ENCODE measurements at places on chromosomes 6 and 20.

DNA sequence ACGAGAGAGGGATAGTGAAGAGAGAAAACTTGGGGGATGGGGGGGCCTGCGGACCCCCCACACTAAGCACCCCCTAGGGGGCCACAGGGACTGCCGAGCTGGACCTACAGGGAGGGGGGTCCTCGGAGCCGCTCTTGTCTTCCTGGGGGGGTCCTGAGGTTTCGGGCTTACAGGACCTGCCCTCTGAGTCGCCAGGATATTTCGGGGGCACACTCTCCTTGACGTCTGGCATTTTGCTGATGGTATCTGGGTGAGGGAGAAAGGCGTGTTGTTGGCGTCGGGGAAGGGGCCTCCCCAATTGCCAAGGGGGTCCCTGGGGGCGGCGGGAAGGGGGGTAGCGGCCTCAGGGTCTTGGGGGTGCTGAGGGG, 516 bp downstream of the TCP11 start:
- no peak for DNase-seq

GRCh38 chr20:45034436-45034835, 66.5 kb downstream of the KCNS1 start:
- no peak for DNase-seq

- DNase-seq, result no peak
Observed at GRCh38 chr20:23966298-23966697, 22.3 kb downstream of the GGTLC1 start.

DNA sequence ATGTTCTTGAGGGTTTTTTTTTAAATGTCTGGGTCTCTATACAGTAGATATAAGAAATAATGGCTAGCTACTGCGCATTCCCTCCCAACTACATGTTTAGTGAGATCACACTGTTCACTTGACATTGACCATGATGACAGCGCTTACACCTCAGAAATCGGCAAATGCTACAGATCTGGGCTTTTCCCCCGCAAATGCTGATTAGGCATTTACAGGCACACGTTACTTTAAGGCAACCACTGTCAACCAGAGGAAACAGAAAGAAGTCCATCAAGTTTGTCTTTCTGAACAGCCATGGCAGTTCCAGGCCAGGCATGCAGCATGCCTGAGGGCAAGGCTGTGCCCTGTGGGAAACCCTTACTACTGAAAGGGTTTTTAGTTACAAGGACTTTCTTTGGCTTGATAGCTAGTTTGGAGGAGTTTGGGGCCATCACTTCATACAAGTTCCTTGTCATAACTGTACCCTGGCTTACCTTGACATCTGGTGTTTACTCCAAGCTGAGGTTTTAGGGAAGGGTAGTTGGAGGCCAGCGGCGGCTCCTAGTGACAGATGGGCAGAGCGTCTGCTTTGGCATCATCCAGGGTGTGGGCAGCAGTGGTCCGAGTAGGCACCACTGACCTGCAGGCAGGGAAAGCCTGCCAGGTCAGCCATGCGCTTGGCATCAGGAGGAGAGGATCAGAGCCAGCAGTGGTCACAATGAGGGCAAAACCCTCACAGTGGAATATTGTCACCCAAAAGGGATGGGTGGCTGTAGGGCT, 43.0 kb downstream of the CFAP61 start:
- DNase-seq, result no peak

DNA sequence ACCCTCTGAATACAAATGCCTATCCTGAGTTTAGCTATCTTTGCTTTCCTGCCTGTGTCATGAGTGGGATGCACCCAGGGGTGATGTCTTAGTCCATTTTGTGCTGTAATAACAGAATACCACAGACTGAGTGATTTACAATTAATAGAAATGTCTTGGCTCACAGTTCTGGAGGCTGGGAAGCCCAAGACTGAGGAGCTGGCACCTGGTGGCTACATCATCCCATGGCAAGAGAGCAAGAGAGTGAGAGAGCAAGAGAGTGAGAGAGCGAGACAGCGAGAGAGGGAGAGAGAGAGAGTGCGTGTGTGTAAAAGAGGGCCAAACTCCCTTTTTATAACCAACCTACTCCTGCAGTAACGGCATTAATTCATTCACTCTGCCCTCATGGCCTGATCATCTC, 76.8 kb downstream of the PRDM1 start:
- no peak for DNase-seq

DNA sequence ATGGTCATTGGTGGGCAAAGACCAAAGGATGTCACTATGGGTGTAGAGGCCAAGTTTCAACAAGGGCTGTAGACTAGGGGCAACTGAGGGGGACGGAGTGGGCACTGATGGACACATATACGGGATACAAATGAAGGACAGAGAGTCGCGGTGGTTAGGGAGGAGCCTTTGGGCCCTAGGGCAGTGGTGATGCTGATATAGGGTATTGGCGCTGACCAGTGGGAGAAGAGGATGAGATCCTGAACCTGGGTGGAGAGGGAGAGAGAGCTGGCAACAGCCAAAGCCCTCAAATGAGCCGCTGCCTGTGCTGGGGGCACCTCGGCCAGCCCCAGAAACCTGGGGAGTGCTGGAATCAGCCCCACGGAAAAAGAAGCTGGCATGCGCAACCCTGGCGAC, 1.6 kb downstream of the CDH22 start:
- DNase-seq, result no peak

DNA sequence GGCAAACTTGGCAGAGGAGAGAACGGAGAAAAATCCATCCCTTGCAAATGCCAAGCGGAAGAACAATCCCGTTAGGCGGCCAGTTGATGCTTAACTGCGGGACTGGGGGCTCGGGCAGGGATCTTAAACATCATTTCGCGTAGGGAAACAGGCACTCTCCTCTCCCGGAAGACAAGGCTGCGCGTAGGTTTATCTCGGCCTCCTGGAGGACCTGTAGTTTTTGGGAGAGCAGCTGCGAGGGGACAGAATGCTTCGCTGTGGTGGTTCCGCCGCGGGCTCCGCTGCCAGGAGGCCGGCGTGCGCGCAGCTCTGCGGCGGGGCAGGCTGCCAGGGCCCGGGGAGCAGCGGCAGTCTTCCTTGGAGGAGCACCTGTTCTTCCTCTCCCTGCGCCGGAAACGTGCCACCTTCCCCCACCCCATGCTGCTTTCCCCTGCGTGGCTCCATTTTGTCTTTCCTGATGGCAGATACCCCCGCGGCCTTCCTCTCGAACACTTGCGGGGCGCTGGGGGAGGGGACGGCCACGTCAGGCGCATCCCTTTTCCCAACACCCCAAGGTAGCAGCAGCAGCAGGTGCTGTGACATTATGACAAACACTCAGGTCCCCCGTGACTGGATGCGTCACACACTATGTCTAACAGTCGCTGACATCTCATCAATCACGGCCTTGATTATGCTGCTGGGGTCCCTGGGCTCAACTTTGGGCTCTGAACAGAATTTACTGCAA, 230.7 kb upstream of the BTBD3 start:
- DNase-seq, result no peak

DNA sequence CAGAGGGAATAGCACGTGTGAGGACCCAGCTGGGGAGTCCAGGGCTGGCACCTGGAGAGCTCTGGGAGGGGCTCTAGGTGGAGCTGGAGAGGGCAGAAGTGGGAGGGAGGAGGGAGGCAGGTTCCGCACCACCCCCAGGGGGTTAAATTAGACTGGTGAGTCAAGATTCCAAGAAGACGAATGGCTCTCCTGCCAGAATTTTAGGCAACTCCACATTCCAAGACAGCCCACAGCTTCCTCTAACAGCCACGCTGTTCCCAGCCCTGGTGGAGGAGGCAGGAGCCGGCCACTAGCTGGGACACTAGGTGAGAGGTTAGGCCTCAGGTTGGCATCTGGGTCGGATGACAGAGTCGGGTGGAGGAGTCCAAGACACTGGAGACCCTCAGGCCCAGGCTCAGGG, 60.2 kb downstream of the TFAP2C start:
- no peak for DNase-seq

DNA sequence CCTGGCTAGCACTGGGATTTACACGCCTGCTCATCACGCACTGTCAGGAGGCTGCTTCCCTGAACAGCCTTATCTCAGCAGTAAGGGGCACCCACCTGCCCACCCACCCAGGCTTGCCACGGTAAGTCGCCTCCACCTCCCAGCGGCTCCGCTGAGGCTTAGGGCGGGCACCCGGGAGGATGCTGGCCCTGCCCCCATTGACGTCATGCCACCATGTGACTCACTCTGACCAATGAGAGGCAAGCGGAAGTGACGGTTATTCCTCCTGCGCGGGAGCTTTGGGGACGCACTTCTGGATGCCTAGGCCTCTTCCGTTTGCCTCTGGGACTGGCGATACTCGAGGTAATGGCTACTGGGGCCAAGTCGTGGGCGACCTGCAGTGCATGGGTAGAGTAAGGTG, 256.8 kb downstream of the QKI start:
- no peak for DNase-seq

- DNase-seq, result no peak
Observed at GRCh38 chr6:126531840-126532239, 191.9 kb downstream of the CENPW start.

DNA sequence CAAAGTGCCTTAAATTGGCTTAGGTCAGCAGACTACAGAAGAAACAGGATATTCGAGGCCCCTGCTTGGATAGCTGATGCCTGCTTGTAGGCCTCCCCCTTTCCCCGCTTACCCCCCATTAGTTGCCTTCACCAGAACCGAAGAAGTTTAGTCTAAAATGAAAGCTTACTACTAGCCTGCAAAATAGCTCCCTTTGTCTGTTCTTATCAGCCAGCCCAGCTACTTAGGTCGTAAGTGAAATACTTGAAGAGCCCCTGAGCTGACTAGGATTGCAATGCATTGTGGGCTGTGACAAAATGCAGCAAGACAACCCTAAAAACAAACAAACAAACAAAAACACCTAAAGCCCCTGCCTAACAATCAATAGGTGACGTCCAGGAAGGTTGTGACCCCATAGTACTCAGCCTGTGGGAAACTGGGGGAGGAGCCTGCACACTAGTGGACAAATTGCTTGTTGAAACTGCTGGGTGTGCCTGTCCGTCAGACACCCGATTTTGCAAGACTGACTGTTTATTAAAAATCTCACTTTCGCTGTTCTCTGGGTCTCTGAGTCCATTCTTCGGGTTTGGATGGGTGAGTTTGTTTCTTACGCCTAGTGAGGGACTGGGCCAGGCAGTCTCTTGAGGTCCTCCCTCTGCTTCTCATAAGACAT, 105.0 kb upstream of the DUSP22 start:
- DNase-seq, result no peak

DNA sequence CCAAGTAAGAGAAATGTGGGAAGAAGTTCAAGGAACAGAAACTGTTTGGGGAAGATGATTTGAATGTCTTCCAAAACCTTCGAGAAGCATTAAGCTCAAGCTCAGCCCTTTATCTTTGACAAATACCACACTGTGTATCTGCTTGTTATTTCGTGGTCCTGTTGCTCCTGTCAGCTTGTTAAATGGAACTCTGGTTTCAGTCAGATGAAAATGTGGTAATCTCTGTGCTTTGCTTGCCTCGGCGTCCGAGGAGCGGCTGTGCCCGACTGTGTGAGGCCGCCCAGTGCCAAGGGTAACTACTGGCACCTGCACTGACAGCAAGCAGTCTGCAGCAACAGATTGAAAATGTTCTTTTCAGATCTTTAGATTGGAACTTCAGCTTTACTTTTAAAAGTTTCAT, 577.9 kb upstream of the FLRT3 start:
- DNase-seq, result no peak

- DNase-seq, result no peak
Observed at GRCh38 chr6:36917541-36918193, 31.9 kb downstream of the C6orf89 start.

- DNase-seq, result no peak
Observed at GRCh38 chr6:86832686-86833085, 104.6 kb upstream of the HTR1E start.

GRCh38 chr6:144189351-144189750, 39.0 kb downstream of the STX11 start:
- no peak for DNase-seq

DNA sequence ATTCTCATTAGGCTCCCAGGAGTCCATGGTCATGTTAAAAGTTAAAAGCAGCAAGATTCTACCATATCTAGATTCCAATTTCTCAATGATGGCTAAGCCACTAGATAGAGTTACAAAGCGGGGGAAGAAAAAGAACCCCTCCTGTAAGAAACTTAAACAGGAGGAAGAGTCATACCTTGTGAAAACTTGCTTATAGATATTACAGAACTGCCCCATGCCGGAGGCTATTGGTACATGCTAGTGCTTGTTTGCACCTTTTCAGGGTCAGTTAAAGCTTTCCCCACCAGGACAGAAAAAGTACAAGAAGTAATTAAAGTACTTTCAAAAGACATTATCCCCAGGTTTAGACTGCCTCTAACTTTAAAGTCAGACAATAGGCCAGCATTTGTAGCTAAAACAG, 15.5 kb upstream of the GSTA3 start:
- DNase-seq, result no peak

DNA sequence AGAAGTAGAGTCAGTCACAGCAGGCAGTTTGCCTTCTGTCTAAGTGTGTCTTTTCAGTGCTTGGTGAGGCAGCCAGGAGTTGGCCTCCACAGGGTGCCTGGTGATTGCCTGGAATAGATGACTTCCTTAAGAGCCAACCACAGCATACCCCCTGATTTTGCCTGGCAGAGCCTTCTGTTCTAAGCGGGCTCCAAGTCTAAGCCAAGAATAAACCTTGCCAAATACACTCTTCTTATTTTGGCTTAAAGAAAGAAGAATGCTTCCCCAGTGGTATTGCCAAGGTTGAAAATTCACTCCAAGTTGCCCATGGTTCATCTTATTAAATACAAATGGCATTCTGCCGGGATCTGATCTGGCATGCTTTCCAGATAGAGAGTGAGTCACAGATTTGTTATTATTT, 1424.8 kb upstream of the EYS start:
- no peak for DNase-seq

DNA sequence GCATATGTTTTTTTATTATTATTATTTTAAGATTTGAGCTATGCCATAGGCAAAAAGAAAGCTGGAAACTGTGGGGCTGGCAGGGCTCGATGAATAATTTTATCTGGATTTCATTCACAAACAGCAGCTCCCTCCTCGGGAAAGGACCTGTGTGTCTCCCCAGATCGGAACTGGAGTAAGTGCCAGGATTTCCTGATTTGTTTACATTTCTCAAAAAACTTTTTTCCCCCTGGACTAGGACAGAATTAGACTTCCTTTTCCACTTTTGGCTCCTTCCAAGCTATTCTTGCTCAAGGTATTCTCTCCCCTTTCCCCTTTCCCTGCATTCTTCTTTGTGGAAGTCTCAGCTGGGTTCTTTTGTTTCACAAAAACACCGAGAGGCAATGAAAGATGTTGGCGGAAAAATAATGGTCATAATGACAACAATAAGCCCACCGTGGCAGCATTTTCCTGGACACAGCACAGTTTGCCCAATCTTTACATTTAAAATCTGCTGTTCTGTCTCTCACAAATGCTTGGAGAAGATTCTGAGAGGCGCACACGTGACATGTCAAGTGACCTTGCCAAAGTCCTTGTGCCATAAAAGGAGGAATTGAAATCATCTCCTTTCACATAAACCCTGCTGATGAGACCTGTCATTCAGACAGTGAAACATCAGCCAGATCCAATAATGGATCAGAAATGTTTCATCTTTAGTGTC, 85.8 kb upstream of the PREP start:
- DNase-seq, result no peak

- DNase-seq, result no peak
Observed at GRCh38 chr6:67200626-67201403, 1434.3 kb upstream of the ADGRB3 start.

GRCh38 chr6:14787677-14788076, 458.2 kb upstream of the JARID2 start:
- no peak for DNase-seq

- DNase-seq, result no peak
Observed at GRCh38 chr6:1589208-1589607, 20.5 kb upstream of the FOXC1 start.

Data from GM12892 (cell line).